ENCODE measurements at places on chromosomes 1 and 21.

DNA sequence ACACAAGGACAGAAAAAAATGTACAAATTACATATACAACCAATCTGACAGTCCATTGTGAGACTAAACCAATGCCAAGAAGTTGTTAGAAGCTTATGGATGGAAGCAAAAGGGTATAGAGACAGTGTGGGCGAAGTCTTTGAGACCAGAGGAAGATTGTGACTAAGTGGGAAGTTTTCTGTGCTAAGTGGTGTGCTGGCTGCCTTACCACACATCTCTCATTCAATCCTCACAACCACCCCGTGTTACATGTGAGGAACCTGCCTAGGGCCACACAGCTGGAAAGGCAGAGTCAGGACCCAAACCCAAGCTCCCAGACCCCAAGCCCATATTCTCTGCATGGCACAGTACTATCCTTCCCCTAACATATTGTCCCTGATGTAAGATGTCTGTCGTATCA is 53.5 kb upstream of the DUSP10 start:
- no peak for DNase-seq

- no peak for DNase-seq
These were observed 35.9 kb upstream of the GALNT2 start for GRCh38 chr1:230031131-230031530.

GRCh38 chr1:184802354-184803179 is 47.9 kb upstream of the EDEM3 start:
- no peak for DNase-seq

DNA sequence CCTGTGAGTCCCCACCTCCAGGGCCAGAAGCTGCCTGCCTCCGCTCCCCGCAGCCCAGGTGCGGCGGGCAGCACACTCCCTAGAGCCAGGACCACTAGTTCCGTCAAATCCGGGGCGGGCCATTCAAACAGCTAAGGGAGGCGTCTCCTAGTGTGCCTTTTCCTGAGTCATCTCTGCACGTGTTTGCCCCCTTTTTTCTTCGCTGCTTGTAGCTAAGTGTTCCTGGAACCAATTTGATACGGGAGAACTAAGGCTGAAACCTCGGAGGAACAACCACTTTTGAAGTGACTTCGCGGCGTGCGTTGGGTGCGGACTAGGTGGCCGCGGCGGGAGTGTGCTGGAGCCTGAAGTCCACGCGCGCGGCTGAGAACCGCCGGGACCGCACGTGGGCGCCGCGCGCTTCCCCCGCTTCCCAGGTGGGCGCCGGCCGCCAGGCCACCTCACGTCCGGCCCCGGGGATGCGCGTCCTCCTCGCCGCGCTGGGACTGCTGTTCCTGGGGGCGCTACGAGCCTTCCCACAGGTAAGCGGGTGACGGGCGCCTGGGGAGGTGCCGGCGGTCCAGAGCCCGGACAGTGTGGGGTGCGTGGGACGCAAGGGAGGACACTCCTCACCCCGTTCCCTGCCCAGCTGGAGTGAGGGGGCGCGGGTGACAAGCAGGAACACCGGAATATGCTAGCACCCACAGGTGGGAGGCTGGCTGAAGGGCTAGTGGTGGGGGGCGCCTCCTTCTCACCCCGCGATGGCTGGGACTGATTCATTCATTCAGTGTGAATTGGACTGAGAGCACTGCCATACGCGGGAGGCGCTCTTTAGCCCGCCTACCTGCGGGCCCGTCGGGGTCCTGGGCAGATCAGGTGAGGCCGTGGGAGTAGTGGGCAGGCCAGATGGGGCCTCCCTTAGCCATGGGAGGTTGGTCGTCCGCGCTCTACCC is at the start of gene TNFRSF8:
Gene TNFRSF8 (plus strand): TSS at position 163 of the 932 bp plus-strand sequence. CDS start 296 bp downstream, at position 459.
- DNase-seq: no peak

- DNase-seq: no peak
These were observed 11.3 kb downstream of the LIX1L start for GRCh38 chr1:145946477-145946986.

- DNase-seq: no peak
These were observed 739.7 kb upstream of the NCAM2 start for GRCh38 chr21:20258542-20258941.

GRCh38 chr1:85911742-85912141 is 203.5 kb upstream of the ZNHIT6 start:
- DNase-seq: no peak

- DNase-seq: no peak
These were observed 88.0 kb downstream of the NOS1AP start for GRCh38 chr1:162157469-162157868.

Measured in smooth muscle cell of the brain vasculature (primary cell).